ENCODE measurements at places on chromosomes 3 and 15.

- no peak for DNase-seq
These were observed 890.5 kb downstream of the TUSC7 start for GRCh38 chr3:117600112-117600511.

GRCh38 chr3:196216681-196217211, 412 bp downstream of the SLC51A start:
- DNase-seq: no peak

DNA sequence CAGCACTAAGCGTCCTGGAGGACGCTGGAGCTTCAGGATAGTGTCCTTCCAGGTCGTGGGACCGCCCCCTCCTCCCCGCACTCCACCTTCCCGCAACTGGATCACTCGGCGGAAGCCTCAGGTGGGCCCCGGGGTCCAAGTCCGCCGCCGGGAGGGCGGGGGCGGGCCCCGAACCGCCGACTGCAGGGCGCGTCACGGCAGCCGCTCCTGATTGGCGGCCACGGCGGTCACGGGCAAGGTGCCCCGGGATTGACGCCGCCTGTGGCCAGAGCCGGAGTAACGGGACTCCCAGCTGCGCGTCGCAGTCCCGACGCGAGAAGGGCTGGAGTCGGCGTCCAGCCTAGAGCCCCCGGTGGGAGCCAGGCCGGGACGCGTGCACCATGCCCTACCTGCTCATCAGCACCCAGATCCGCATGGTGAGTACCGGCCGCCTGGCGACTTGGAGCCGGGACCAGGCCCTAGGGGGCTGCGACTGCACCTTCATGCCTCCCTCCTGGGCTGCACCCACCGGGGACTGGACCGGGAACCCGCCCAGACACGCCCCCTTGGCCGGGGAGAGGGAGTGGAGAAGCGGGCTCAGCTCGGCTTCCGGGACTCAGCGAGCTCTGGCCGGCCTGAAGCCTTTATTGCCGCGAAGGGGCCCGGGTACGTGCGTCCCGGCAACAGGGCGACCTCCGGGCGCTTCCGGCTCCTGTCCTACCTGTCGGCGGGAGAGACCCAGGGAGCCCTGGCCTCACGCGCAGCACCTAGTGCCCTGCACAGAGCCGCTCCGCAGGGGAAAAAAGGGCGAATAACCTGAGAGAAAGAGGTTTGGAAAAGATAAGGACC, at the start of gene GCHFR:
Gene GCHFR (plus strand): TSS at position 268 of the 828 bp plus-strand sequence. CDS start 113 bp downstream, at position 381.
- no peak for DNase-seq

GRCh38 chr3:133836497-133837158, 31.0 kb downstream of the SRPRB start:
- DNase-seq: no peak

DNA sequence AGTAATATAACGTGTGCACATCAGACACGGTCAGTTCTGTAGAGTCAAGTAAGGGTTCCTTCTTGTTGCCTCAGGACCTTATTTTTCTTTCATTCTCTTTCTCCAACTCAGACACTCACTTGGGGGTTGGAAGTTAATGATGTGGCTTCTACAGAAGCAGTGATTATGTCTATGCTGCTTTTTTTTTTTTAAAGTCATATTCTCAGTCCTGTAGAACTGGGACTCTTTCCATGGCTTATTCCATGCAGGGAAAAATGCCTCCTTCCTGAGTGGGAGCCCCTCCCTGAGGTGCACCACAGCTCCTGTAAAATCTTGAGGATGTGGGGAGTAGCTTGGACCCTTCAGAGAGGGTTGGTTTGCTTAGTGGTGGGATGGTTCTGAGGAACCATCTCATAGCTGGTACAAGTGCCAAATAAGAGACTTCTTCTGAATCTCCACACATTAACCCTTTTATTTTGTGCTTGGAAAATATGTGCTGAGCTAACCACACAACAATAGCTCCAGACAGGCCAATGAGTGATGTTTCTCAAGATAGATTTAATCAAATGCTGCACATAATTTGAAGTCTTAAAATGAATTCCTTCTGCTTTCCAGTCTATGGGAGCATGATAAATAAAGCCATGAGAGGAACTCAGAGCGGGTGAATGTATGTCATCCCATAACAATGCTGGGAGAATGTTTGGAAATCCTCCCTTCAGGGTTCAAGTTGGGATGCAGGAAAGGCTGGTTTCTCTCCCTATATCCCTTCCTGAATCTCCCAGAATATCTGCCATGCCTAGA, 23.3 kb upstream of the FSTL1 start:
- DNase-seq: peak; percentile 61

GRCh38 chr3:171460725-171461524, 720 bp upstream of the TNIK start:
- DNase-seq: no peak

GRCh38 chr15:77966540-77967234, 110.8 kb downstream of the TBC1D2B start:
- DNase-seq: no peak

GRCh38 chr3:78338405-78338804, 1298.5 kb downstream of the ROBO2 start:
- no peak for DNase-seq

GRCh38 chr3:162764051-162764807, 1267.6 kb downstream of the OTOL1 start:
- no peak for DNase-seq

- DNase-seq: no peak
These were observed 272.5 kb downstream of the THSD4 start for GRCh38 chr15:71387810-71388209.

- DNase-seq: no peak
These were observed 17.6 kb downstream of the MTMR14 start for GRCh38 chr3:9666704-9667445.

All from GM04503 (cell line).